ENCODE measurements at places on chromosomes 2 and 18.

DNA sequence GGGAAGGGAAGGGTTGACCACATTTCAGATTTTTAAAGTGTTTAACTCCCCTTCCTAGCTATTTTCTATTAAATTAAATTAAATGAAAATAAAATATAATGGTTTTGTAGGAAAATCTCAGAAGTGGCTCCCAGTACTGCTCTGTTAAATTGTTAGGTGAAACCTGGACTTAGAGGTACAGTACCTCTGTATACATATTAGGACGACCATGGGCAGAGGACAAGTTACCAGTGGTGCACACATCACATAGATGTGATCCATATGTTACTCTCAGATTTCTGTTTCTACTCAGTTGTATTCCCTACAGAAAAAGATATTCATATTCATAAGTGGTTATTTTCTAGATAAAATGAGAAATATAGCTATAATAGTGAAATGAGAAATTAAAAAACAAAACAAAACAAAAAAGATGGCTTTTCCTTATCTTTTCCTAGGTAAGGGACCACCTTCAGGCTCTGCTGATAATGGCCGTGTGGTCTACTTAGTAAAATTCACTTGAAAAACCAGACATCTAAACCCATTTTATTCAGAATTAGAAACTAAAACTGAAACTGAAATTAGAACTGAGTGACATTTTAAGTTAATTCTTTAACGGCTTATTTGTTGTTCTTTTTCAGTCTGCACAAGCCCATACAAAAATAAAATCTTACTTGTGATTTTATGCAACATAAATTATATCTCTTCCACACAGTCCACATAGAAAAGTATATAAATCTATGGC, 832.5 kb upstream of the CHAC2 start:
- no peak for DNase-seq

DNA sequence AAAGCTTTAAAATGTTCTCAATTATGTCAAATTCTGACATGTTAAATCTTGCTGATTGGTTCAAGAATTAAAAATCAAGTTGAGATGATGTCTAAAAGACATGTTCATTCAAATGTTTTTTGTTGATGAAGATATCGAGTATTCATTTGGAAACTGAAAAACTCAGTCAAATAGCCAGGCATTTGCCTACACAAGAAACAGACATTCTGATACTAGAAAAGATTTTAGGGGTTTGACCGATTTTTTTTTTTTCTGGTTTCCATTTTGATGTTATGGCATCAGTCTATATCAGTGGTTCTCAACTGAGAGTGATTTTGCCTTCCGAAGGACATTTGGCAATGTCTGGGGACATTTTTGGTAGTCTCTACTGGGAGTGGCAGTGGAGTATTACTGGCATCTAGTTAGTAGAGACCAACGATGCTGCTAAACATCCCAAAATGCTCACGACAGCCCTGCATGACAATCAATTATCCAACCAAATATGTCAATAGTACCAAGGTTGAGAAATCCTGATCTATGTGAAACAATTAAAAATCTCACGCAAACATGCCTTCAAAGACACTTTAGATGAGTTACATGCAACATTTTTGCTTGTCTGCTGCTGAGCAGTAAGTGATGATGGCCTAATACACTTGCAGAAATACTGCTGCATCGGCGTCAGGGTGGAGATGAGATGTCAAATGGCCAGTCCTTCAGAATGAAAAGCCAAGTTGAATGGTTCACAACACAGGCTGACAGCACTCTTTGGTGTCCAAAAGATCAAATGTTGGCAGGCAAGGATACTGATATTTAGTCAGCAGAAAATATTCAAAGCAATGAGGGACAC, 12.5 kb downstream of the RASGRP3 start:
- DNase-seq: no peak

DNA sequence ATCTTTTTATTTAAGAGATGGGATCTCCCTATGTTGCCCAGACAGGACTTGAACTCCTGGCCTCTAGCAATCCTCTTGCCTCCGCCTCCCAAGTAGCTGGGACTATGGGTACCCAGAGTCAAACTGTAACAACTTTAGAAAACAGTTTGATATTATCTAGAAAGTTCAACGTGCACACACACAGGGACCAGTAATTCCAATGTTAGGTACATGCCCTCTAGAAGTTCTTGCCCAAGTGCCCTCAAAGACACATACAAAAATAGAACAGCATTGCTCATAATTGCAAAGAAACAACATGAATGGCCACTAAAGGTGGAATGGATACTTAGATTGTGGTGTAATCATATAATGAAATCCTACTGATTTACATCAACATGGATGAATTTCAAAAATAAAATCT, 12.6 kb upstream of the LPIN2 start:
- no peak for DNase-seq

DNA sequence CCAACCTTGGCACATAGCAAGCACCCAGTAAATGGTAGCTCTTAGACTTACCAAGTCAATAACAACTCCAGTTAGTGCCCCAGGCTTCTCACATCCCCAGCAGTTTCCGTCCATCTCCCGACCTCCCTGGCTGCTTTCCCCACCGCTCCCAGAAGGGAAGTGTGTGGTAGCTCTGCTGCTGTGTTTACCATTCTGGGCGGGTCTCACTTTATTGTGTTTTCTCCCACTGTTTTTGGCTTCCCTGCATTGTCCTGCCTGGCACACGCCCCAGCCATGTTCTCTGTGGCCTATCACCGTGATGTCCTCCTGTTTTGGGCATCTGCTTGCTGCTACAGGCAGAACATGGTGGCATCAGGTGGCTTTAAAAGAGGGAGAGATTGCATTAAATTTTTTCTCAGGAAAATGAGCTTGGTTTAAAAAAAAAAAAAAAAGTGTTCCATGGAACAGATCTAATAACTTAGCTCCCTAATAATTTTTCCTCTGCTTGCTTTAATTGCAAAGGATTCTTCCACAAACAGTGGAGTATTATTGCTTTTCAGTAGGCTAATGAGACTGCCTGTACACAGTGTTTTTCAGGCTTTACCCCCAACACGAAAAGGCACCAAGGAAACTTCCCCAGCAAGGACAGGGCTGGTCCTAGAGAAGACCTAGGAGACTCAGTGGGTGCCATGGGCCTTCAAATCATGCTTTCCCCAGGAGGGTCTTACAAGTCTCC, 8.0 kb upstream of the COX7A2L start:
- DNase-seq: no peak

DNA sequence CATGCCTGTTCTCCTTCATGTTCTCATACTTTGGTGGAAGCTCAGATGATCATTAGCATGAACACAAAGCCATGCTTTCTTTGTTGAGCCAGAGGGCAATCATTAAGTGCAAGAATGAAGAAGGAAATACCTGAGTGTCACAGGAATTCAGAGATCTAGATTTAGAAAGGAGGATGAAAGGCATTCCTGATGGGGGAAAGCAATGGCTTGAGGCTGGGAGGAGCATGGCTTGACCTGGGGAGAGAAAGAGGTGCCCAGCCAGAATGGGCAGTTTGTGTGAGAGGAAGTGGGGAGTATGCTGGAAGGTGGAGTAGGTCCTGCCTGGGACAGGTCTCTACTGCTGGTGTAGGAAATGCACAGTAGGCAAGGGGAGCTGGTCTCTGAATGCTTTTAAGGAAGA, 35.1 kb downstream of the SLC4A3 start:
- no peak for DNase-seq

GRCh38 chr2:239852272-239852671, 172.9 kb downstream of the NDUFA10 start:
- no peak for DNase-seq

- DNase-seq: no peak
Observed at GRCh38 chr2:153474407-153474806, 4.2 kb downstream of the RPRM start.

GRCh38 chr2:82837588-82838304, 1621.3 kb downstream of the SUCLG1 start:
- no peak for DNase-seq

DNA sequence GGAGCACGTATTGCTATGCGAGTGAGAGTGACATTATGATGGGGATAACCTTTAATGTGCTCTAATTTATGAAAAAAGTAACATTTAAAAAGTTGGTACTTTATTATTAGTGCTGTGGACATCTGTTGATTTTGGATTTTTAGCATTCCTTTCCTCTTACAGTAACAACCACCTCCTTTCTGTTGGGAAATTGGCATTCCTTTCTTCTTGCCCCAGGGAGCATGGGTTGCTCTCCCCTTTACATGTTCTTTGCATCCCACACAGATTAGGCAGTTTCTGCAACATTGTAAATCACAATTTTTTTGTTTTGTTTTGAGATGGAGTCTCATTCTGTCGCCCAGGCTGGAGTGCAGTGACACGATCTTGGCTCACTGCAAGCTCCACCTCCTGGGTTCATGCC, 300.2 kb downstream of the LPIN1 start:
- no peak for DNase-seq

DNA sequence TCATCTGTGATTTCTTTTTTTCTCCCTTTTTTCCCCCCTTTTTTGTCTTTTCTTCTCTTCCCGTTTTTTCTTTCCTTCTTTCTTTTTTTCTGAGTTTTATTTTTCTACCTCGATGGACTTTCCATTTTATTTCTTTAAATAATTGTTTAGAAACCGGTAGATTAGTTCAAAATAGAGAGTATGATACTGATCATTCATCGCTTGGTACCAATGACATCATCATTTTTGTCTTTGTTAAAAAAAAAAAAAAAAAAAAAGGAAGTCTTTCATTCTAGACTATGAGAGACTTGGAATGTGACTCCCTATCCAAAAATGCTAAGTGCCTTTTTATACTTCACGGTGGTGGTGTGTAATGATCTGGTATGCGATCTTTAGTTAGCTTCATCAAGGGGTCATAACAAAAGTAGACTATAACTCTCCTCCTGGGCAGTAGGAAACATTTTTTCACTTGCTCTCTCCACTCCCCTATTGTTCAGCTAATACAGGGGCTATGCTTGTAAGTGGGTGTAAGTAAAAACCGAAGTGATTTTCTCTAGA, 1517.5 kb upstream of the ZEB2 start:
- DNase-seq: no peak

DNA sequence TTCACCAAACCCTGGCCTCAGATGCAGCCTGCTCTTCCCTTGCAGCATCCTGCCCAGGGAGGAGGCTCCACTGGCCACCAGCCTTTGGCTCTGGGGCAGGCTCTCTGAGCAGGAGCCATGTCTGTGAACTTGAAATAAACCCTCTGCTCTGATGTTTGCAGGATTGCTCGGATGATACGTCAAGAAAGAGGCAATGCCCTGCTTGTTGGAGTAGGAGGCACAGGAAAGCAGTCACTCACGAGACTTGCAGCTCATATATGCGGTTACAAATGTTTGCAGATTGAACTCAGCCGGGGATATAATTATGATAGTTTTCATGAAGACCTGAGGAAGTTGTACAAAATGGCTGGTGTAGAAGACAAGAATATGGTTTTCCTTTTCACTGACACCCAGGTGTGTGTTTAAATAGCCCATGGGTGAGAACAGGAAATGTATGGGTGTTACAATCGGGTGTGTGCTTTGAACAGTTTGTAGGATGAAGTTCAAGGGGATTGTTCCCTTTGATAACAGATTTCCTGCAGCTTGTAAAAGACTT, 177.9 kb downstream of the DNAH6 start:
- no peak for DNase-seq

- DNase-seq: no peak
Observed at GRCh38 chr18:49997558-49997957, 184.2 kb upstream of the ACAA2 start.

- DNase-seq: no peak
Observed at GRCh38 chr2:239775623-239776435, 249.3 kb downstream of the NDUFA10 start.

- DNase-seq: no peak
Observed at GRCh38 chr2:199136681-199137080, 321.1 kb downstream of the SATB2 start.

DNA sequence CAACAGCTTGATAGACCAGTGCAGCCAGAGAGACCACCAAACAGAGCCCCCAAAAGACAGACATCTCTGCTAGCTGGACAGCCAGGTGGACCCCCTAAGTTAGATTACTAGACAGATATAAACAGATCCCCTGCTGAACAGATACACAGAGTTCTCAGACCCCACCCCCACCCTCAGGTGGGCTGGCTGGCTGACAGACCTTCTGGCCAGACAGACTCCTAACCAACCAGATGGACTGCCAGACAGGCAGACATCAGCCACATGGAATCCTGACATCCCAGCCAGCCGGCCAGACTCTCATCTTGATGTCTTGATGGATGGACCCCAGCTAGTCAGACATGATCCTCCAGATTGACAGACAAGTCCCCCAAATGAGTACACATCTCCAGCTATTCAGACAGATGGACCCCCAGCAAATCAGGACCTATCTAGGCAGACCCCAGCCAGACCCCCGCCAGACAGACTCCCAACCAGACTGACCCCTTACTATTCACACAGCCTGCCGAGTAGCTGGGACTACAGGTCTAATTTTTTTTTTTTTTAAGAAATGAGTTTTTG, 18.0 kb downstream of the PTPN18 start:
- DNase-seq: no peak
